Breast epithelium (tissue), 4 donors: ENCODE measurements at places on chromosomes 1 and 21. TPM values are rescaled to one million over a fixed set of nuclear protein-coding genes. Genes with fewer than 3 reads are reported as not detected.

- no peak for DNase-seq
These were observed 7.6 kb upstream of the ENAH start for GRCh38 chr1:225660544-225660946.

DNA sequence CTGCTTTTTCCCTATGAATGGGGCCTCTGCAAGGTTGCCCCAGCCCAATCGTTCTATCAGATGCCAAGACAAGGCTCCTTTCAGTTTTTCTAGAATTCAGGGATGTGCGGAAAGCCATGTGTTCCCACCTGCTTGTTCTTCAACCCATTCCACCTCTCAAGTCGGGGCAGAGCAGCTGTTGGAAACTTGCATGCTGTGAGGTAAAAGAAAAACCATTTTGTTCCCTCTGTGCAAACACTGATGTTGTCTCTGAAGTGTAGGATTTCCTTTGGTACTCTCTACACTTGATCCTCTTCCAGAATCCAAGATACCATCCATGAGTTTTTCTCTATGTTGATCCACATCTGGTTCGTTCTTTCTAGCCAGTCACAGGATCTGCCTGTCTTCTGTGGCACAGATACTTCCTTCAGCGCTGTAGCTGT is 7.3 kb downstream of the IER5 start:
- DNase-seq: no peak

GRCh38 chr1:8031176-8031785 is 5.2 kb upstream of the ERRFI1 start:
- no peak for DNase-seq

DNA sequence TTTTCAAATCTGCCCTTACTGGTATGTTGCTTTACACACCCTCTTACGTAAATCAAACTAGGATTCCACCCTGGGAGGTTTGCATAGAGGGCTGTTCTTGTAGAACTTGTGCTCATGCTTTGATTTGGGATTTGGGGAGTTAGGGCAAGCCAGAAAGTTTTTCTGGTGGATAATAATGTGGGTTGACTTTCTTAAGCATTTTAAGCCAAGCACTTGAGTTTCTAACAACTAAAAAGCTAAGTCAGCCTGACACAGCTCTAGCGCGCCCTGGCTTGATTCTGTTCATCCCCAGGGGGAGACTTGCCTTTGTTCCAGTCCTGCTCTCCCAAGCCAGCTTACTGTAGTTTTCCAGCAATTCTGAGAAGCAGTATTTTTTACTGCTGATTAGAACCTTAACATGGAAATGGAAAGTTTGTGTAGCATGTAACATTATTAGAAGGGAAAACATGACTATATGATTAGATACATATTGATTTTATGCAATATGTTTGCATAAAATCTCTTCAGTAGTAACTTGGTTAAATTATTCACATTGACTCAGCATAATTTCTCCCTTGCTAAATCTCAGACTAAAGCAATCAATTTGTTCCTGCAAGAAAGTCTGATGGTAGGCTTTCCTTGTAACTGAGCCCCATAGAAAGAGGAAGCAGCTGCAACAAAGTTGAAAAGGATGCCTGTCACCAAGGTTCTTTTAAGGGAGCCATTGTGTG is 11.0 kb upstream of the PGD start:
- no peak for DNase-seq

The INAVA gene
- total RNA-seq: 1.0 TPM

- DNase-seq: no peak
These were observed 99.6 kb downstream of the CENPF start for GRCh38 chr1:214702556-214702955.

GRCh38 chr21:39048574-39048973 is 134.7 kb downstream of the PSMG1 start:
- DNase-seq: no peak

DNA sequence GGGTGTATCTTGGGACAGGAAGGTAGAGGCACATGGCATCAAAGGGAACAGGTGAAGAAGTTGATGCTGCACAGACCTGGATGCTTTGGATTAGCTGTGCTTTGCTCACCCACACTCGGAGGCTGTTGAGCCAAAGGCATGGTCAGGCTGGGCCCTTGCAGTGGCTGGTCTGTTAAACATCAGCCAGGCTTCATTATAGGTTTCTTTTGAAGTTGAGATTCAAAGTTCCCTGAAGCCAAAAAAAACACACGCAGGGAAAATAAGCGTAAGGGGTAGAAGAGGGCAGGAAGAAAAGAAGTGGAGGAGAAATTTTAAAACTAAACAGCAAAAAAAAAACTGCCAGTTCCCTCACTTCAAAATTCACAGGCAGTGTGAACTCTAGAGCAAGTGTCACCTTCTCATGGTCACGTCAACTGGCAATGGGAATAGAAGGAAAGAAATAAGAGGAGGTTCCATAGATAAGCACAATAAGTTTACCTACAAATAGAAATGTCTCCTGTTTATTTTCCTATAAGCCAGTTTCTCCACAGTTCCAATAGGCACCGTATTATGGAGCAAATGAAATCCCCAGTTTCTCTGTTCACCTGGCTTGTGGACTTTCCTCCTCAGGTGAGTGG is 139.5 kb downstream of the PAPPA2 start:
- DNase-seq: no peak

DNA sequence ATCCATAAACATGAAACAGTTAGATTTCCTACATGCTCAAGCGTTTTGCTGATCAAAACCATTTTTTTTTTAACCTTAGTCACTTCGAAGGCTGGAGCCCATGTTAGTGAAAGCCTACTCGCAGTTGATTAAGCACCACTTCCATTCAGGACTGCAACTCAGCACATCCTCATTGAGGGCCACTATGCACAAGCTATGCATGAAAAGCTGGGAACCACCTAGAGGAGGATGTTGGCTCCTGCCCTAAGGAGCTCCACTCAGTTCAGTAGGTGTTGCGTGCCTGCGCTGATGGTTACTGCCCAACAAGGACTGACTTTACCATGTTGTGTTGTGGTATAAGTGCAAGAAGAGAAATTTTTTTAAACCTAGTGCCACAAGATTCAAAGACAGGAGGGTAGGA is 181.4 kb upstream of the L1TD1 start:
- no peak for DNase-seq

- no peak for DNase-seq
These were observed 2.9 kb downstream of the KRTCAP2 start for GRCh38 chr1:155170101-155170785.
